ENCODE measurements at places on chromosomes 7 and 10.

DNA sequence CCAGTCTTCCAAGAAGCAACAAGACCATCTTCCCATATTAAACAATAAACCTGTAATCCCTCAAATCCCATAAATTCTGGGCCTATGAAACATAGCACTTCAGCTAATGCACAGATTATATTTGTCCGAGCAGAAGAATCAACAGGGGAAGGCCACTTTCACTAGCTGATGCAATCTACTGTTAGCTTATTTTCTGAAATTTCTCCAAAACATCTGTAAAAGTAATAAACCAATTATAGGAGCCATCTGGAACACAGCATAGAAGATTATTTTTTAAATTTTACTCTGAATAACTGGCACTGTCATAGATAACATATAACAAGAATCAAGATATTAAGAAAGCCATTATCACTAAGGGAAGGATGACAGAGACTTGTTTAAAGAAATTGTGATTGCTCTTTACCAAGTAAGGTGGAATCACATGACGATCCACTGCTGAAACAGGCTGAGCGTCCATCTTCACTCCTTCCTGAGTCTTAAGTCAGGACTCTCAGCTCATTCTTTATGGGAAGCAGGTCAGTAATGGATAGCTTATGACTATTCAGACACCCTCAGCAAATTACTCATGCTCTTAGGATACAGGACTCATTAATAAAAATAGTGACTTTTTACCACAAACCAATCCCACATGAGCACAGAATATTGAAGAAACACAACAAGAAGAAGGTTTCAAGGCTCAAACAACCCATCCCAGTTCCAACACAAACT lies 719.5 kb downstream of the XPNPEP1 start:
- DNase-seq, result no peak

- H3K27me3 ChIP-seq, result no peaks in the 10 kb centered on the region
- no peak for DNase-seq
- H3K36me3 ChIP-seq, result no peaks in the 10 kb centered on the region
- no peaks in the 10 kb centered on the region for H3K4me1 ChIP-seq
- H3K4me3 ChIP-seq, result no peak overlapping the region
Observed at GRCh38 chr10:100901051-100901450, 11.7 kb upstream of the SLF2 start.

- no peak overlapping the region for H3K4me3 ChIP-seq
- H3K27ac ChIP-seq, result no peak overlapping the region
- DNase-seq, result no peak
- H3K36me3 ChIP-seq, result no peaks in the 10 kb centered on the region
- H3K4me1 ChIP-seq, result no peaks in the 10 kb centered on the region
Observed at GRCh38 chr7:146539836-146540235, 423.2 kb downstream of the CNTNAP2 start.

DNA sequence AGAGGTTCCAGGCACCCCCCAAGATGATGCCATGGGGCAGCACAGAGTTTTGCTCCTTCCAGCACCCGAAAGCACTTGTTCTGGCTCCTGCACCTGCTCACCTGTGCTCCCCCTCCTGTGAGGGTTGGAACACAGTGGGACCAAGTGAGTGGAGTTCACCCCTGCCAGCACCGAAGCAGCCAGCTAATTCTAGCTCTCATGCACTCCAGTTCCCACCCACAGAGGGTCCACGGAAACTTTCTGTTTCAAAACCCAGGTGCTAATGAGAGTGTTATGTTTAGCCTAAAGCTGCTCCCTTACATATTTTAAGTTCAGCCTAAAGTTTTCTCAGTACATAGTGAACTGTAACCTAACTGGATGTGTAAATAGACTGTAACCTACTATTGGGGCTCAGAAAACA lies 42.6 kb upstream of the SLC35G1 start:
- H3K27ac ChIP-seq, result no peak overlapping the region
- no peak overlapping the region for H3K4me3 ChIP-seq
- no peaks in the 10 kb centered on the region for H3K4me1 ChIP-seq

- peak overlapping the region; percentile 53 for H3K27ac ChIP-seq
- no peak overlapping the region for H3K4me3 ChIP-seq
- H3K27me3 ChIP-seq, result no peaks in the 10 kb centered on the region
- peaks cover 7% of the 10 kb centered on the region for H3K4me1 ChIP-seq
Observed at GRCh38 chr10:88004451-88004850, 141.0 kb downstream of the PTEN start.

DNA sequence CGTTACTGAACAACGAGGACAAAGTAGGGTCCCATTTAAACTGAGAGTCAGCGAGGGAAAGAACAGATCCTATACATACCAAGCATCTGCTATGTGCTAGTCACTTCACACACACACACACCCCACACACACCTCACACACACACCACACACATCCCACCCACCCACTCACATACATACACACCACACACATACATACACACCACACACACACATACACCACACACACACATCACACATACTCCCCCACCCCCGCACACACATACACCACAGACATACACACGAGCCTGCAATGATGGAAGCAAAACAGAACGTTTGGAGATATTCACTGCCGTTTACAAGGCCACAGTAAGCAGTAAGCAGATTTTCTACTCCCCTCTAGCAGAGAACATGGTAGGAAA lies 607 bp upstream of the GRB10 start:
- H3K4me1 ChIP-seq, result peaks cover 40% of the 10 kb centered on the region
- DNase-seq, result no peak
- H3K36me3 ChIP-seq, result no peaks in the 10 kb centered on the region

DNA sequence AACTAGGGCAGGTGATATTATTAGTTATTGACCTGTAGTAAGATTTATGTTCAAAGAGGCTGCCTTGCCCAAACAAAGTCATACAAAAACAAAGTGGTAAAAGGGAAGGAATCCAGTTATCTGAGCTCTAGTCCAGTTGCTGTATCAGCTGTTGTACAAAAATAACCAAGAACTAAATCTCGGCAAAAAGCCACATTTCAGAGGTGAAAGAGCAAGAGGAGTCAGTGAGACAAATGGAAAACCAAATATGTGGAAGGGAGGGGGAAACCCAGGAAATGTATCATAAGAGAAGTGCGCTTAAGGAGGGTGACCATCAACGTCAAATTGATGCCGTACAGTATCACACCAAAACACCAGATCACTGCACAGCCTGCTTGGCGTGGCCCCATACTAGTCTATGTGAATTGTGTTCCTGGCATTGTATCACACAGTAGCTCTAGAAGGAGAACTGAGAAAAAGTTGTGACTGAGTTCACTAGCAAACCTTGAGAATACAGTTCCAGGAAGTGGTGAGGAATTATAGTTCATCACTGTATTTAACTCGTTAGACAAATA lies 6.4 kb downstream of the AGBL3 start:
- no peaks in the 10 kb centered on the region for H3K27me3 ChIP-seq
- H3K4me3 ChIP-seq, result no peak overlapping the region
- no peaks in the 10 kb centered on the region for H3K36me3 ChIP-seq
- no peak for DNase-seq
- H3K27ac ChIP-seq, result no peak overlapping the region

DNA sequence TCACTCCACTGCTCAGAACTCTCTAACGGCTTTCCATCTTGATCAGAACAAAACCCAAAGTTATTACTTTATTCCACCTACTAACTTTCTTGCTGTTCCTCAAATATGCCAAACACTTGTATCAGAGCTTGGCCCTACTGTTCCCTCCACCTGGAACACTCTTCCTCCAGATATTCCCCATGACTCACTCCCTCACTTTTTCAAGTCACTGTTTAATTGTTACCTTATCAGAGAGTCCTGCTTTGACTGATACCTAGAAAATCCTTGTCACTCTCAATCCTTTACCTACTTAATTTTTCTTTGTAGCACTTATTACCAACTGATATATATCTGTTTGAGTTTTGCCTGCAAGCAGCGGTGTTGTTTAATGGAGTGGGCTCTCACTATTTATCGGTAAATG lies 5.6 kb upstream of the NFKB2 start:
- H3K27ac ChIP-seq, result no peak overlapping the region
- H3K27me3 ChIP-seq, result no peaks in the 10 kb centered on the region
- DNase-seq, result no peak
- H3K4me1 ChIP-seq, result peaks cover 10% of the 10 kb centered on the region
- H3K4me3 ChIP-seq, result no peak overlapping the region

DNA sequence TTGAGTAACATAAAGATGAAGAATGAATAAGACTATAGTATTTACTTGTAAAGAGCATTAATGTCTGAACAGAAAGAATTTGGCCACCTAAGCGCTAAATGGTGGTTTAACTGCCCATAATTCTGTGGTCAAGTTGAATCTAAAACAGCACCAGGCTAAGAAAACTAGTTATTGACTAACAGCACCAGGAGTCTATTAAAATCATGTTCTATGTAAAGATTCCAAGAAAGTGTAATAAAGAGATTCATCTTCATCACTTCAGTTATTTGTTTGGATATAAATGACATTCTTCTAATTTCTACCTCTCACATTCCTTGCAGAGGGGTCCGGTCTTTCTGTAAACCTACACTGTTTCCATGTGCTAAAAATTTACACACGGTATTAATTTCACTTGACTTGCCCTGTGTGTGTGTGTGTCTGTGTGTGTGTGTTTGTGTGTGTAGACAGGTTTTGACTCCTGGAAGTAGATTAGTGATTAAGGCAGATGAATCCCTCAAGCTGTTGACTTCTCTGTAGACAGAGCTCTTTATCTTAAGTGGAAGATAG lies 84.4 kb downstream of the KLF6 start:
- H3K27ac ChIP-seq, result no peak overlapping the region
- no peaks in the 10 kb centered on the region for H3K27me3 ChIP-seq
- no peaks in the 10 kb centered on the region for H3K36me3 ChIP-seq
- no peaks in the 10 kb centered on the region for H3K4me1 ChIP-seq

- H3K4me1 ChIP-seq, result no peaks in the 10 kb centered on the region
- H3K27ac ChIP-seq, result no peak overlapping the region
- no peaks in the 10 kb centered on the region for H3K36me3 ChIP-seq
- no peak overlapping the region for H3K4me3 ChIP-seq
Observed at GRCh38 chr7:21193895-21194294, 234.0 kb upstream of the SP4 start.

GRCh38 chr7:151038951-151039849 lies 9.1 kb upstream of the ASIC3 start:
- peak overlapping the region; percentile 73 for H3K27ac ChIP-seq
- no peaks in the 10 kb centered on the region for H3K27me3 ChIP-seq
- H3K4me1 ChIP-seq, result peaks cover 21% of the 10 kb centered on the region
- H3K4me3 ChIP-seq, result no peak overlapping the region
- H3K36me3 ChIP-seq, result peaks cover 31% of the 10 kb centered on the region

DNA sequence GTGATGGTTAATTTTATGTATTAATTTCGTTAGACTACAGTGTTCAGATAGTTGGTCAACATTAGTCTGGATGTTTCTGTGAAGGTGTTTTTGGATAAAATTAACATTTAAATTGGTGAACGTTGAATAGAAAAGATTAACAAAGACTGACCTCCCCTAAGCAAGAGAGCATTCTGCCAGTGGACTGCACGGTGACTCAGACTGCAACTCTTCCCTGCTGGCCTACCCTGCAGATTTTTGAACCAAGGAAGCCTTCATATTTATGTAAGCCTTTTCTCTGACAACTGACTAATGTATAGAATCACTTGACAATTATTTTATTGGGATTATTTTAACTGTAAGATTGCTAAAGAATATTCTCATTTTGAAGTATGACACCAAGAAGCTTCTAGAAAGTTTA lies 7.9 kb upstream of the ZNF248 start:
- H3K36me3 ChIP-seq, result no peaks in the 10 kb centered on the region
- H3K4me1 ChIP-seq, result peaks cover 12% of the 10 kb centered on the region
- no peaks in the 10 kb centered on the region for H3K27me3 ChIP-seq
- no peak for DNase-seq
- no peak overlapping the region for H3K4me3 ChIP-seq

GRCh38 chr7:112453505-112454171 lies 3.4 kb downstream of the IFRD1 start:
- no peak for DNase-seq
- H3K27ac ChIP-seq, result peak overlapping the region; percentile 100
- peak overlapping the region; percentile 7 for H3K4me3 ChIP-seq
- H3K27me3 ChIP-seq, result no peaks in the 10 kb centered on the region
- H3K4me1 ChIP-seq, result peaks cover 56% of the 10 kb centered on the region

DNA sequence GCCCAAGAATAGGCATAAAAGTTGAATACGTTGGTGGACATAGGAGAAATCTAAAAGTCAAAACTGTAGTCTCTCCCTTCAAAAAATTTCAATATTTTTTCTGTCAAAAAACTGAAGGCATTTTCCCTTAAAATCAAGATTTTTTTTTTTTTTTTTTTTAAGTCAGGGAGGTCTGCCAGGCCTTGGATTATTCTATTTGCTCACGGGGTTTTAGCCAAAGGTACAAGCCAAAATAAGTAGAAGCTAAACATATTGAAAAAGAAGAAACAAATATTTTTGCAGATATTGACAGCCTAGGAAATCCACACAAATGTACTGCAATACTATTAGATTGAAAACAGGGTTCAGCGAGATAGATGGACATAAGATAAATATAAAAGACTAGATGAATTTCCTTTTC lies 190.1 kb upstream of the PLXDC2 start:
- no peaks in the 10 kb centered on the region for H3K36me3 ChIP-seq
- no peak overlapping the region for H3K4me3 ChIP-seq
- H3K4me1 ChIP-seq, result no peaks in the 10 kb centered on the region
- H3K27ac ChIP-seq, result no peak overlapping the region
- H3K27me3 ChIP-seq, result no peaks in the 10 kb centered on the region
- no peak for DNase-seq

- no peaks in the 10 kb centered on the region for H3K27me3 ChIP-seq
- H3K36me3 ChIP-seq, result no peaks in the 10 kb centered on the region
- no peak for DNase-seq
- H3K4me3 ChIP-seq, result no peak overlapping the region
- H3K27ac ChIP-seq, result no peak overlapping the region
- no peaks in the 10 kb centered on the region for H3K4me1 ChIP-seq
Observed at GRCh38 chr10:66398669-66399068, 527.2 kb upstream of the LRRTM3 start.

DNA sequence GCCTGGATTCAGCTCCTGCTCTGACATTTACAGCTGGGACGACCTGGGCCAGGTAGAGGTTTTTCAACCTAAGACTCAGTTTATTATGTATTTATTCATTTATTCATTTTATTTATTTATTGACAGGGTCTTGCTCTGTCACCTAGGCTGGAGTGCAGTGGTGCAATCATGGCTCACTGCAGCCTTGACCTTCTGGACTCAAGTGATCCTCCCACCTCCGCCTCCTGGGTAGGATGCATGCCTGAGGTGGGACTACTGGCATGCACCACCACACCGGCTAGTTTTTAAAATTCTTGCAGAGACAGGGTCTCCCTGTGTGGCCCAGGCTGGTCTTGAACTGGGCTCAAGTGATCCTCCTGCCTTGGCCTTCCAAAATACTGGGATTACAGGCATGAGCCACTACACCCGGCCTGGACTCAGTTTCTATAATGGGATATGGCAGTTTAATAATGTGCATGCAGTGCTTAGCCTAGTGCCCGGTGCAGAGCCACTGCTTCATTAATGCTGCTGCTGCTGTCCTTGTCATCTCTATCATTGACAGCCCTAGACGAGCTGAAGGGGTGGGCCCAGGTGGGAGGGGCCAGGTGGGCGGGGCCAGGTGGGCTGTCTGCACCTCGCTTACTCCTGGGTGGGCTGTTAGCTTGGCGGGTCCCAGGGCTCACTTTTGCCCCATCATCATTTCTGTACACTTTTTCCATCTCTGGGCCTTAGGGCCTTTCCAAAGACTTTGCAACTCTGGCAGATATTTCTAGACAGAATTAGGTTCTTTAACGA lies 92.6 kb downstream of the LHPP start:
- no peaks in the 10 kb centered on the region for H3K36me3 ChIP-seq
- DNase-seq, result no peak
- H3K4me3 ChIP-seq, result no peak overlapping the region
- no peaks in the 10 kb centered on the region for H3K27me3 ChIP-seq

GRCh38 chr7:116966601-116967000 lies 13.3 kb downstream of the ST7 start:
- H3K27ac ChIP-seq, result no peak overlapping the region
- H3K36me3 ChIP-seq, result no peaks in the 10 kb centered on the region
- H3K27me3 ChIP-seq, result no peaks in the 10 kb centered on the region
- H3K4me3 ChIP-seq, result no peak overlapping the region
